ENCODE measurements at places on chromosomes 1 and 21.

DNA sequence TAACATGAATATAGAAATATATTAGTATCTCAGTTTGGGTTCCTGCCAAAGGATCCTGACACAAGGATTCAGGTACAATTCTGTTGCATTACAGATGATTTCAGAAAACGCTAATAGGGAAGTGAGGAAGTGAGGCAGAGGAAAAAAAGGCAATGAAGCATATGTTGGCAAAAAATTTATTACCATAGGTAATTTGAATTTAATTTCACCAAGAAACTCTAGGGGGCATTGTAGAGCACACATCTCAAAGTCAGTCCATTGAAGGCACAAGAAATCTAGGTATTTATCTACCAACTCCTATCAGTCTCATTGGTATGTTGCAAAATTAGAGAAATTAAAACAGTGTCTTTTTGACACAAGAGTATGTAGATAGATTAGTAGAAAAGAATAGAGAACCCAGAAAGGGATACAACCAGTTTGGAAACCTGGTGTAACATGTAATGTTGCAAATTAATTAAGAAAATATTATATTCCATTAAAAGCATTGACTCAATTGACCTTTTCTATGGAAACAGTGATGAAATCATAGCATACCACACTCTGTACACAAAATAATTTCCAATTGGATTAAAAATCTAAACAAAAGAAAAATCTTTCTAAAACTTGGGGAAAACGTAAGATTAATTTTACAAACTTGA lies 104.9 kb upstream of the SNX7 start:
- H3K4me3 ChIP-seq: no peak overlapping the region
- no peak for DNase-seq
- no peaks in the 10 kb centered on the region for H3K36me3 ChIP-seq

DNA sequence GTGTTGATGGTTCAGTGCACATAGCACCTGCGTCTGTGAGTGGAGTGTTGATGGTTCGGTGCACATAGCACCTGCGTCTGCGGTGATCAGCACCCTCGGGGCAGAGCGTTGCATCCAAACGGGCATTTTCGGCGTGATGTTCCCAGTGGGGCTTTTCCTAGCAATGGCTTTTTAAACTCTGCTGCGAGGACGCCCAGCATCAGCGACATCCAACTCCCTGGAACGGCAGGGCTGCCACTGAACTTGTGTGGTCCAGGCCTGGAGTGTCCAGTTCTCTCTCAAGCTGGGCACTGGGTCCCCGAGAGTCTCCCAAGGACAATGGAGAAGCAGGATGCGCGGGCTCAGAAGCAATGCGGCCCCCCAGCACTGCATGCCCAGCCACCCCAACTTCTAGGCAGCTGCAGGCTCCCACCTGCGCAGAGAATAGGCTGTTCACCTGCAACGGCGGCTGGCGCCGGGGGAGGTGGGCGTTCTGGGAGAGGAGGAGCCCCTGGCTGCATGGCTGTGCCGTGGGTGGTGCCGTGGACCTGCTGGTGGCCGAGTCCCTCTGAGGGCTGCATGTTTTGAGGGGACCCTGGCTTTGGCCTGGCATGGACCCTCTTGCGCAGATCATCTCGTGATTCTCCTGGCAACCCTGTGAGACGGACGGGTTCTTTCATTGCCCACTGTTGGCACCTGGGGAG lies 10.1 kb upstream of the C1orf174 start:
- no peak overlapping the region for H3K27ac ChIP-seq
- no peak overlapping the region for H3K4me3 ChIP-seq
- H3K36me3 ChIP-seq: no peaks in the 10 kb centered on the region
- peaks cover 3% of the 10 kb centered on the region for H3K4me1 ChIP-seq
- DNase-seq: no peak
- peaks cover 7% of the 10 kb centered on the region for H3K27me3 ChIP-seq

GRCh38 chr1:227006226-227006796 lies 66.2 kb downstream of the COQ8A start:
- H3K36me3 ChIP-seq: no peaks in the 10 kb centered on the region
- H3K4me3 ChIP-seq: no peak overlapping the region
- H3K4me1 ChIP-seq: no peaks in the 10 kb centered on the region
- H3K27ac ChIP-seq: no peak overlapping the region

GRCh38 chr1:69852151-69852550 lies 284.4 kb downstream of the LRRC7 start:
- H3K4me3 ChIP-seq: no peak overlapping the region
- no peaks in the 10 kb centered on the region for H3K36me3 ChIP-seq
- H3K4me1 ChIP-seq: no peaks in the 10 kb centered on the region
- DNase-seq: no peak

DNA sequence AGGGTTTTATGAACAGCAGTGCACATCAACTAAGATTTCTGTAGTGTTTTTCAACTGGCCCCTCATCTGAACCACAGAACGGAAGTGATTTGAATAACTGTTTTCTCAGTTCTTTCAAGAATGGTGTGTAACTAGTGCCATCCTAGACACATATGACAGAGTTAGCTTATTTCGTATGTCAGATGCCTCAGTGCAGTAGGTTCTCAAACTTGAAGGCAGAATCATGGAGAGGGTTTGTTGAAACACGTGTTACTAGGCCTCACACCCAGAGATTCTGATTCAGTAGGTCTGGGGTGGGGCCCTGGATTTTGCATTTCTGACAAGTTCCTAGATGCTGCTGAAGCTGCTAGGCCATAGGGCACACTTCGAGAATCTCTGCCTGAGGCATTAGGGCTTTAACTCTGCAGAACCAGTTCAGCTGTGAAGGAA lies 49.0 kb downstream of the SCCPDH start:
- no peaks in the 10 kb centered on the region for H3K27me3 ChIP-seq
- no peak overlapping the region for H3K4me3 ChIP-seq
- peaks cover 15% of the 10 kb centered on the region for H3K36me3 ChIP-seq
- H3K4me1 ChIP-seq: no peaks in the 10 kb centered on the region
- no peak overlapping the region for H3K27ac ChIP-seq
- DNase-seq: no peak

GRCh38 chr1:158675563-158676323 lies 10.8 kb downstream of the SPTA1 start:
- peaks cover 6% of the 10 kb centered on the region for H3K27me3 ChIP-seq
- H3K36me3 ChIP-seq: no peaks in the 10 kb centered on the region
- no peak overlapping the region for H3K4me3 ChIP-seq
- DNase-seq: no peak
- peaks cover 2% of the 10 kb centered on the region for H3K4me1 ChIP-seq

- no peak for DNase-seq
- H3K4me3 ChIP-seq: no peak overlapping the region
- H3K4me1 ChIP-seq: no peaks in the 10 kb centered on the region
- no peak overlapping the region for H3K27ac ChIP-seq
- no peaks in the 10 kb centered on the region for H3K36me3 ChIP-seq
- peaks cover 25% of the 10 kb centered on the region for H3K27me3 ChIP-seq
These were observed 19.7 kb upstream of the SMIM12 start for GRCh38 chr1:34879230-34879629.

DNA sequence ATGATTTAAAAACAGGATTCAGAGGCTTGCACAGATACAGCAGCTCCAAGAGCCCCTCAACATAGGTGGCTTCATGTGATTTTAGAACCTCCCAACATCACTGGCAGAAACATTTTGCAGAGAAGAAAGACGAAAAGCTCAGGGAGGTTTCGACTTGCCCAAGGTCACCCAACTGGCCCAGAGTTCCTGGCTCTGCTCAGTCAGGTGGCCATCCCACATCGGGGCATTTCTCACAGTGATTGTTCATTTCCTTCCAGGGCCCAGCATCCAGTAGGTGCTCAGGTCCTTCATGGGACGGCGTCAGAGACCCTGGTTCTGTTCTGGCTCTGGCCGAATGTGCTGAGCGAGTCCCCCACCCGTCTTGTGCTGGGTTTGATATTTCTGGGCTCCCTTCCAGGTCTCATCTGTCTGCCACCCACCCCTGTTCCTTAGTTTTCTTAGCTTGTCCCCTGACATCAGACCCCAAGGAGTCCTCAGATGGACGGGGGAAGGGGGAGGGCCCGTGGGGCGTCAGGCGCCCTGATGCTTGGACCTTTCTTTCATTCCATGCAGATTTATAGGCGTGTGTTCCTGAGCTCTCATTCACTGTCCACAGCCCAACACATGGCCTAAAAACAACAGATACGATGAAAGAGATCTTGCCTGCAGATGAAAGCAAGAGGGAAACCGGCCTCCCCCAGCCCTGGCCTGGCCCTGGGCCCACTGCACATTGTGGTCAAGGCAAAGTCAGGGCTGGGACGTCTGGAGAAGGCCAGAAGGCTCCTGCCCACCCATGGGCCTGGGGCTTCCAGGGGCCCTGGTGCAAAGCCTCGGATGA lies 123.1 kb upstream of the ZBTB40 start:
- H3K4me3 ChIP-seq: no peak overlapping the region
- H3K27me3 ChIP-seq: peaks cover 4% of the 10 kb centered on the region

DNA sequence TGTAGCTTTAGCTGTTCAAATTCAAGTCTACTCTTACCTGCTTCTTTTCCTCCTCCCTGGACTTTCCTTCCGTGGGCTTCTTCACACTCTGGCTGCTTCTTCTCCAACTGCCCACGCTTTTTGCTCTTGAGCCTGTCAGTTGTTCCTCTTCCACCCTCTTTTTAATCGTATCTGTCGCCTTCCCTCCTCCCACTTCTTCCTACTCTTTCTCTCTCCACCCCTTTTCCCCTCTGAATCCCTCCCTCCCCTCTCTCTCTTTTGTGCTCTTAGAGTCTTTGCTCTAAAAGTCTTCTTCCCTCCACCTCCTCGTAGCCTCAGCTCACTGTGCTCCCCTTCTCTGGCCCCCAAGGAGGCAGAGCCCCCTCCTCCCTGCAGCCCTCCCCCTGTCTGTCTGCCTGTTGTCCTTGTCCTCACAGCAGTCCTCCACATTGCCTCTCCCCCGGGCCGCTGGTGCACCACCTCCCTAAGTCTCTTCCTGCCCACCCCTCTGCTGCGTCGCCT lies 12.9 kb upstream of the GJA5 start:
- H3K27me3 ChIP-seq: peaks cover 22% of the 10 kb centered on the region
- H3K4me3 ChIP-seq: no peak overlapping the region
- H3K36me3 ChIP-seq: no peaks in the 10 kb centered on the region
- H3K27ac ChIP-seq: no peak overlapping the region

DNA sequence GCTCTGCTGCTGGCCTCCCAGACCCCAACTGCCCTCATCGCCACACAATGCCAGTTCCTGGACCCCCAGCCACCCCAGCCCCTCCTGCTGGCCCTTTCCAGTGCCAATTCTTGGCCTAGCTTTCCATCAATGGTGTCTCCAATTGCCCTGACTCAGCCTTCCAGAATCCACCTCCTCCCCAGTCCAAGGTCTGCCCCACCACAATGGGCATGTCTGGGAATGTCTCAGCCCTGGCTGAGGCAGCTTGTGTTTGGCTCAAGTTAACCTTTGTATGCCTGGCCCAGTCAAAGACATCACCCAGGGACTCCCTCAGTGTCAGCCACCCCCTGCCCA lies 16.4 kb downstream of the ALDH4A1 start:
- H3K27ac ChIP-seq: no peak overlapping the region
- no peak overlapping the region for H3K4me3 ChIP-seq
- no peaks in the 10 kb centered on the region for H3K4me1 ChIP-seq
- DNase-seq: no peak

DNA sequence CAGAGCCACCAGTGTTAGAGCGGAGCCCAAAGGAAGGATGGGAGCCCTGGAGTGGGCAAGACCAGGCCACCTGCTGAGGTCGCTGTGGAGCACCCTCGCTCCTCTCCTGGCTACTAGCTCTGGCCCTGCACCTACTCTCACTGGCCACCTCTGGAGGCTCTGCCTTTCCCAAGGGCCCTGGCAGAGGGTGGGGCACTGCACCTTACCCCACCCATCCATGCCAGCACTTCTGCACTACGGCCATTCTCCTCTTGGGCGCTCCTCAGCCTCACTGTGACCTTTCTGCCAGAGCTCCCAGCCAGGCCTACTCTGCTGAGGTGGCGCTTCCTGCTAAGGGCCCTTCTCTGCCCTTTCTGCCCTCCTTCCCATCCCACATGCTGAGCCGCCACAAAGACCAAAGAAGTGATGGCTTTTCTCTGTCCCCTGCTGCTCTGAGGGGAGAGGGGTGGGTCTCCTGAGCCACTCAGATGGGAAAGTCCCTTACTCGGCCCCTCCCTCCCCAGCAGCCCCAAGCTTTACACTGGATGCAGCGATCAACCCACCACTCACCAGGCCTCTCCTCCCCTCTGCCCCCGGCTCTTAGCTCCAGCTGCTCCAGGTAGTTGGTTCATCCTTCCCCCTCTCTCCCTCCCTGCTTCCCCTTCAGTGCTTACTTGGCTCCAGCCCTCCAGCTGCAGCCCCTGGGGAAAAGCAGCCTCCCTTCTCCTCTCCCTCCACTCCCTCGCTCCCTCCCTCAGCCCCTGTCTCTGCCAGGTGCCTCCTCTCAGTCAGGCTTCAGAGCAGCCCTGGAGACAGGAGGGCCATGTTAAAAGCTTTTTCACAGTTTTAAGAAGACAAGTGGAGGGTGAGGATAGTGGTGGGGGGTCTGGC lies 14.8 kb upstream of the TMEM222 start:
- no peaks in the 10 kb centered on the region for H3K27me3 ChIP-seq
- no peak overlapping the region for H3K4me3 ChIP-seq
- no peak overlapping the region for H3K27ac ChIP-seq
- H3K4me1 ChIP-seq: no peaks in the 10 kb centered on the region
- no peak for DNase-seq

GRCh38 chr1:168084396-168085231 lies 52.1 kb downstream of the GPR161 start:
- H3K4me3 ChIP-seq: no peak overlapping the region
- no peak overlapping the region for H3K27ac ChIP-seq
- H3K4me1 ChIP-seq: peaks cover 3% of the 10 kb centered on the region
- peak; percentile 61 for DNase-seq
- no peaks in the 10 kb centered on the region for H3K27me3 ChIP-seq

DNA sequence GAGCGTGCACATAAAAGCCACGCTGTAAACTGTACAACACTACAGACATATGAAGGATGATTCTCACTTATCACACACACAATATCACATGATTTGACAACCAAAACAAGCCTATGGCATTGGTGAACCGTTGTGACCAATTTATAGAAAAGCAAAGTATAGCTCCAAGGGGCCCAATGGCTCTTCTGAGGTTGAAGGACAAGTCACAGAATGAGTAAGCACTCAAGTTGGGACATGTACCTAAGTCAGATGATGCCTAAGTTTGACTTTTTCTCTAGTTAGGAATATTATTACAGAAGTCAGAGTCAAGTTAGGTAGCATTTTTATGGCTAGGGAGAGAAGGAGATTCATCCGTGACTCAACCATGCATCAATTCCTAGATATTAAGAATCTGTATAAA lies 45.7 kb downstream of the PLPP3 start:
- no peak overlapping the region for H3K27ac ChIP-seq
- no peaks in the 10 kb centered on the region for H3K4me1 ChIP-seq
- H3K4me3 ChIP-seq: no peak overlapping the region

- H3K36me3 ChIP-seq: peaks cover 20% of the 10 kb centered on the region
- peaks cover 22% of the 10 kb centered on the region for H3K4me1 ChIP-seq
- DNase-seq: no peak
- no peak overlapping the region for H3K27ac ChIP-seq
- H3K27me3 ChIP-seq: no peaks in the 10 kb centered on the region
These were observed 262.4 kb downstream of the PTPRC start for GRCh38 chr1:198901266-198901665.
